ENCODE measurements at places on chromosomes 5 and 9.

DNA sequence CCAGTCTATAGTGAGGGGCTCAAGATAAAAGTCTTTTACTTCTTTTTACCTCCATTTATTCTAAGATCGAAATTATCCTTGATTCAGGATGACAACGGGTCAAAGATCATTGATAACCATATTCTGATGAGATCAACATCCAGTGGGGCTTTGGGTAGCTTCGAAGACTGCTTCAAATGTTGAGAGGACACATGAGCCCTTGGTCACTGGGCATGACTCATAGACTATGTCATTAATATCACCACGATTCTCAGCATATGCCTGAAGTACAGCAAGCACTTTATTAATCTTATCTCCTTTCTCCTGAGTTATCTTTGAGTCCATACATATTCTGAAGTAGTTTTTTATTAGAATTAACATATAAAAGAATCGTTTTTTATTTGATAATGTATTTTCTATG, 117.1 kb upstream of the DAB2 start:
- no peak for DNase-seq

GRCh38 chr5:40043916-40044315, 619.1 kb upstream of the DAB2 start:
- DNase-seq, result no peak

- DNase-seq, result peak; percentile 29
These were observed 199.7 kb downstream of the FSTL4 start for GRCh38 chr5:133412661-133413060.

DNA sequence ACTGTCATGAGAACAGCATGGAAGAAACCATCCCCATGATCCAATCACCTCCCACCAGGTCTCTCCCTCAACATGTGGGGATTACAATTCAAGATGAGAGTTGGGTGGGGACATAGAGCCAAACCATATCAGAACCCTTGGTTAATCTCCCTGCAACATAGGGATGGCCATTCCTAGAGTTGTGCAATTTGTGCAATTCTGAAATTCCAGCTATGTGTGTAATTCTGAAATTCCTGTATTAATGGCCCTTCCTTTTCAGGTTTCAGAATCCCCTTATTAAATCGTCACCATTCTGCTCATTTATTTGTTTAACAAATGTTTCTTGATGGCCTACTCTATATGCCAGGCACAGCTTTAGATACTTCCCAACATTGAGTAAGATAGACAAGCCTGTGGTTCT, 282.6 kb downstream of the SMARCA2 start:
- DNase-seq, result no peak

- no peak for DNase-seq
These were observed 72.0 kb downstream of the PDE8B start for GRCh38 chr5:77282337-77283027.

DNA sequence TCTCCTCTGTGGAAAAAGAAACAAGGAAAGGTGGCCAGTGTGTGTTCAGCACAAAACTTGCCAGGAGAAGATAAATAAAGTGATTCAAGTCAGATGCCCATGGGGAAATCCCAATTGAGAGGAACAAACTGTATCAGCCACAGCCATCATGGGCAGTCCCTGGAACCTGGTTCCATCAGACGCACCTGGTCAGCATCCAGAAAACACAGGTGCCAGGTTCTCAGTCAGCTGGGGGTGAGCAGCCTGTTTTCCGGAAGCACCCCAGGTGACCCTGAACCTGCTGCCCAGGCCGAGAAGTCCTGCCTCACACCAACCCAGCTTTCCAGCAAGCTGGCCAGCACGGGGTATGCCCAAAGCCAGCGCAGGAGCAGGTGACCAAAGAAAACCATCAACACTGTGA, 30.5 kb downstream of the PTCH1 start:
- no peak for DNase-seq

DNA sequence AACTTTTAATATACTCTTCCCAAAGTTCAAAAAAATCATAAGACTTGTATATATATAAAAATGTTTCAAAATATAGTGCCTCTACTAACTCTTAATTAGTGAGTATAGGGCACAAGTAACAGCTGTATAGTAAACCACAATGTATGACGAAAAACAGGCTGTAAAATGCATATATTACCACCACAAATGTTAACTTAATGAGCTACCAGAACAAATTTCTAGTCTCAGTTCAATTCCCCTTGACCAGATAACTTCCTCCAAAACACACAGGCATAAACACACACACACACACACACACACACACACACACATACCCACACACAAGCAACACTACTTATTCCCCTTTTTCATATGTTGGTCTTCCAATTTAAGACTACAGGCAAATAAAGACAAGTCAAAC, 78.8 kb downstream of the FBXL17 start:
- DNase-seq, result no peak

Data from epithelial cell of prostate (primary cell).